ENCODE measurements at places on chromosomes 2 and 18.

DNA sequence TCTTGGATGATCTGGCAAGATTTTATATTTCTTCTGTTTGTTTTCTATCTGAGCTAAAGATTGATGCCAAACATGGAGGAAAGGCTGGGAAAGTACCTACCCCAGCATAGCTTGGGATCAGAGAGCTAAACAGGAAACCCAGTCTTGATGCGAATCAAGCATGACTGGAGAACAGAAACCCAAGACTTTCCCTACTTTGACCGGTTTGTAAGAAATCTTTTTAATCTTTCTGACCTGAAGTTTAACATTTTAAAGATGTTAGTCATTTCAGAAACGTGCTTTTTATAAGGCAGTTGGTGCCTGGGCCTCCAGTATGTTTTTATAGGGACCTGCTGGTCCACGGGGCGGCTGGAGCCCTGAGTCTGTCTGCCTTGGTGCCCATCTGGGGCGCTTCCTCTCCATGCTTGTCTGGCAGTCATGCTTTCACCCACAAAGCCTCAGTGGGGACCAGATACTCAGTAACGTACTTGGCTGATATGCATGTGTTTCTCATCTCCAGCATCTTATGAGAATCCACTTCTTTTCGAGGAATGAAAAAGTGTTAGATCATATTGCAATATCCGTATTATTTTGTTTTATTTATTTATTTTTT, 266.5 kb downstream of the PTGR3 start:
- DNase-seq = no peak

GRCh38 chr18:37533647-37534584, 31.7 kb downstream of the CELF4 start:
- no peak for DNase-seq

DNA sequence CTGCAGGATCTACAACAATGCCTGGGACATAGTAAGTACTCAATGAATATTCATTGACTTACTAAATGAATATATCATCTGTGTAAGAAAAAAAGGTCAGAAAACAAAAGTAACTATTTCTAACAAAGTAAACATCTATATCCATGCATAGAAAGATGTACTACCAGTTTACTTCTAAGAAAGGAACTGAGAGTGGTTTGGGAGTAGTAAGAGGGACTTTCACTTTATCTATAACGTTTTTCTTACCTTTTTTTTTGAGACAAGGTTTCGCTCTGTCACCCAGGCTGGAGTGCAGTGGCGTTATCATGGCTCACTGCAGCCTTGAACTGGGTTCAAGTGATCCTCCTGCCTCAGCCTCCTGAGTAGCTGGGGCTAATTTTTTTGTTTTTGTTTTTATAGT, 25.7 kb downstream of the DHX57 start:
- no peak for DNase-seq

DNA sequence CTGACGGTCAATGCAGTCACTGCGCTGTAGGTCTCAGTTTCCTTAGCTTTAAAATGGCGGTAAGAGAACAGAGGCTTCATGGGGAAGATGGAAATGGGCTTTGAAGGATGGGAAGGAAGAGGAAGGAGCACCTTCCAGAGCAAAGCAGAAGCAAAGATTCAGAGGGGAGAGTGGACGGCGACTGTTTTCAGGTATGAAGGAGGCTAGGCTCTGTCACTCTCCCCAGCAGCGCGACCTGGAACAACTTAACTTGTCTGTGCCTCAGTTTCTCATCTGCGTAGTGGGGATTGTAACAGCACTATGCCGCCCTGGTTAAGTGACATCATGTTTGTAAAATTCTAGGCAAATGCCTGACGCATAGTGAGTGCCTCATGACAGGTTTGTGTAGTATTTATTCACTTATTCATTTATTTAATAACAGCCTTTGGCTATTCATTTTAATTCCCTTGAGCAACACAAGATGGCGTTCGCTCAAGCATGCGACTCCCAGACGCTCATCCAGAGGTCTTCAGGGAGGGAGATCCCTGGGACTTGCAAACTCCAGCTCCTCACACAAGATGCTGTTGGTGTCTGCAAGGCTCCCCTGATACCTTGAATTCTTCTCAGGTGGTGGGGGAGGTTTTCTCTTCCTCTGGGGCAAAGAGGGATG, 336.3 kb downstream of the DYSF start:
- no peak for DNase-seq

DNA sequence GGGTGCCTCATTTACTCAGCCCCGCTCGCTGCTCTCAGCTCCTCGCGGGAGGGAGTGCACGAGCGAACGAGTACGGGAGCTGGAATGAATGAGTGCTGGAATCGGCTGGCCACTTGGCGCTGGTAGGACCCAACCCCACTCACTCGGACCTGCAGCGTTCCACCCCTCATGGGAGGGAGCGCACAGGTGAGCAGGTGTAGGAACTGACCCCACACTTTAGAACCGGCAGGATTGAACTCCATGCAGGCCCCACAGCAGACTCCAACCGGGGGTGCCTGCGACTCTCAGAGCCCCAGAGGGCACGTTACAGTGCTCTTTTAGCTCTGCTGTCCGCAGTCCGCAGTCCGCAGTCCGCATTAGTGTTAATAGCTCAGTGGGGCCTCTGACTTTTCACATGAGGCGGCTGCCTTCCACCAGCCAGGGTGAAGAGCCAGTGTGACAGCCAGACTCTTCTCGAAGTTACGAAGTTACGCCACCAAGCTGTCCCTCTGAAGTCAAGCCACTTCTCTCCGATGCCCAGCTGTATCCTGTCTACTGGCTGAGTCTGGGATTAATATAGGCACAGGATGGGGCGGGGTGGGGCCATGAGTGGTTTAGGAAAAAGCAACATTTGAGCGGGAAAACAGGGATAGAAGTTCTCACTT, 102.7 kb upstream of the ARHGAP15 start:
- no peak for DNase-seq

All from activated CD4-positive, alpha-beta T cell treated with anti-CD3 and anti-CD28 coated beads, Interleukin-2, amount 50 U/mL, for 24 hours (primary cell).